Stimulated activated CD8-positive, alpha-beta memory T cell treated with anti-CD3 and anti-CD28 coated beads, Interleukin-15, amount 100 ng/mL, for 48 hours (primary cell): ENCODE measurements at places on chromosomes 12 and 14.

DNA sequence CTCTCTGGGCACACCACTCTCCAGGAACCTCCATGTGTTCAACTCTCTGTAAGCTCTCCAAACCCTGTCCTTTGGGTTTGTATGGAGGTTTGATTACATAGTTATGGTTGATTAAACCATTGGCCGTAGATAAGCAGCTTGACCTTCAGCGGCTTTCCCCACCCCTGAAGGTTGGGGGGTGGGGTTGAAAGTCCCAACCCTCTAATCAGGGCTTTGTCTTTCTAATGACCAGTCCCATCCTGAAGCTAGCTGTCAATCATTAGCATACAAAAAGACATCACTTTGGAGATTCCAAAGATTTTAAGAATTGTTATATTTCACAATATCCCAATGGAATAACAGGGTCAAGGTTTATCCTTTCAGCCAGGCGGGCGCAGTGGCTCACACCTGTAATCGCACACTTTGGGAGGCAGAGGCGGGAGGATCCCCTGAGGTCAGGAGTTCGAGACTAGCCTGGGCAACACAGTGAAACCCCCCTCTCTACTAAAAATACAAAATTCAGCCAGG lies 8.4 kb downstream of the FAM186A start:
- DNase-seq, result no peak

GRCh38 chr14:97196336-97196735 lies 399.2 kb downstream of the VRK1 start:
- DNase-seq, result no peak

DNA sequence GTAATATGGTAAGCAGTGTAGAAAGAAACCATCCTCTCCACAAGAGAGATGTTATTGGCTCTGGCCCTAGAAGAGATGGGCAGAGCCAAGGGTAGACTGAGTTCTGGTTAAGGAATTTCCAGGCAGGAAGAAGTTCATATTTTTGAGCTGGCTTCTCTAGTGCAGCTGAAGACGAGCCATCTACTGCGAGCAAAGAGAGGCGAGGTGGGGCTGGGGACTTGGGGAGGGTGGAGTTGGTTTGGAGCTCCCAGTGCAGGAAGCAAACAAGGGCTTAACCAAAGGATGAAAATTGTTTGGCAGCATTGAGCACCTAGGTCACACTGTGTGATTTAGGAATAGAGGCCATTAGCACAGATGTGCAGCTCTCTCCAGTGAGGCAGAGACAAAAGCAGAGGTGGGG lies 239.6 kb downstream of the ZFP36L1 start:
- DNase-seq, result no peak

GRCh38 chr12:64760808-64761573 lies 1.8 kb upstream of the GNS start:
- DNase-seq, result no peak

GRCh38 chr14:77100961-77101360 lies 2.9 kb downstream of the CIPC start:
- no peak for DNase-seq

- no peak for DNase-seq
Observed at GRCh38 chr12:71315328-71315985, 124.1 kb upstream of the LGR5 start.
